CD4-positive, alpha-beta T cell treated with Interleukin-1 beta for 1 hour (primary cell): ENCODE measurements at places on chromosomes 11 and 22.
A peak's percentile ranks its signal among the peaks of the same experiment; 100 is the strongest.

- DNase-seq = no peak
Measured at GRCh38 chr11:65611028-65611757, 2.8 kb downstream of the MAP3K11 start.

DNA sequence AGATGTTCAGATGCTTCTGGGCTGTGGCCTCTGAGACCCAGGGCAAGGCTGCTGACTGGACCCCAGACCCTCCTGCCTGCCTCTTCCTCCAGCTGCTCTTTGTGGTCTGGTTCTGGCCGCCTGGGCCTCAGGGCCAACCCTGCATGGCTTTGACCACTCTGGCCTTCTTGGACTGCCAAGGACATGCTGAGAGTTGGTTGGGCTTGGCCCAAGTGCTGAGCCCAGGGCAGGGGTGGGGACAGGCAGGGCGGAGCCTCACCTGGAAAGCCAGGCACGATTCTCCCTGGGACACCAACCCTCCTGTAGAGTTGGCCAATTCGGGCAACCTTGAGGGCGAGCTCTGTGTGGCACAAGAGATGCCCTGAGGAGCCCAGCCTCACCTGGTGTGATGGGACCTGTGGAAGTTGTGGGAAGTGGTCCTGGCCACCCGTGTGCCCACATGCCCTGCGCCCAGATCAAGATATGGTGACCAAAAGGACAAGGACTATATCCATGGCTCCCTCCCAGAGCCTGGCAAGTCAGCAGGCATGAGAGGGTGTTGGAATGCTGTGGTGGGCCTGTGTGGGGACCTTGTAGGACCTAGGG is 11.6 kb downstream of the TANGO2 start:
- no peak for DNase-seq

- DNase-seq = no peak
Measured at GRCh38 chr11:810040-810567, 337 bp downstream of the RPLP2 start.

DNA sequence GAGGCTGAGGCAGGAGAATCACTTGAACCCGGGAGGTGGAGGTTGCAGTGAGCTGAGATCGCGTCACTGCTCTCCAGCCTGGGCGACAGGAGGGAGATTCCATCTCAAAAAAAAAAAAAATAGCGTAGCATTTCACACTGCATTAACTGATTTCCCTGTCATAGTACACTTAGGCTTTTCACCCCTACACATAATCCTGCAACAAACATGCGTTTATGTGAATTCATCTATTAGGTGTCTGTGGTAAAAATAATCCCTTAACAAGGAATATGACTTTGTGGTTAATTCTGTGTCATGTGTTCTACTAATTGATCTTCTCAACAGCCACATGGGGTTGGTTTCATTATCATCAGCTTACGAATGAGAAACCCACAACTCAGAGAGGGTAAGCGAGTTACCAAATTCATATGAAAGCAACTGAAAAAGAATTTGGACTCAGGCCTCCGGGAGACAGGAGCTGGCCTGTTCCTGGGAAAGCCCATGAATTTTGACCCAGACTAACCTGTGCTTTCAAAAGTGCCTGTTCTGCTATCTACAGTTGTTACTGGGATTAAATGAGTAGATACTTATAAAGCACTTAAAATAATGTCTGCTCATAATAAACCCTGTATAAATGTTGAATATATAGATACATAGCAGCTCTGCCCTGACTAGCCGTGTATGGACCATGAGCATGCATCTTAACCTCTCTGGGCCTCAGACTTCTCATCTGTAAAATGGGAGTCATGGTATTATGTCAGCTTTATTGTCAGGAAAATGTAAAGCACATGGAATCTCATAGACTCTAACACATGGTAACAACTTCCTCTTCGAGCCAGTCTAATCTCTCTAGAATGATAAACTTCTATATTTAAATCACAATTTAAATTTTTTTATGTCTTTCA is 36.6 kb downstream of the KCNJ1 start:
- peak; percentile 63 for DNase-seq

DNA sequence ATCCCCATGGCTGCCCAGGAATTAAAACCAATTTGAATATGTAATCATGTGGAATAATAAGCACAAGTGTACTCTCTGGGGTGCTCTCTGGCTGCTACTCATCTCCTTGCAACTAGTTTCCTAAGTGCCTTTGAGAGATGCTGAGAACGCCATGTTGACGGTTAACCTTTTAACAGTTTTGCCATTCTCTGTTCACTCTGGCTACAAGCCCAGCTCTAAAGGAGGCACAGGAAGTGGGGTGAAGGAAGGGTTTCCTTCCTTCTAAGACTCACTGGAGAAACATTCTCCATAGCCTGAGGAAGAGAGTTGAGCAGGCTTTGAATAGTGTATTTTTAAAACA is 122.0 kb upstream of the ZC3H12C start:
- no peak for DNase-seq

GRCh38 chr11:134071766-134072402 is 3.0 kb downstream of the JAM3 start:
- no peak for DNase-seq

- no peak for DNase-seq
Measured at GRCh38 chr11:102614485-102614884, 10.6 kb downstream of the MMP20 start.
